ENCODE measurements at places on chromosomes 11 and 22.

- no peak for DNase-seq
Measured at GRCh38 chr11:128532016-128532571, 55.3 kb downstream of the ETS1 start.

- no peak for DNase-seq
Measured at GRCh38 chr11:2700415-2701211, 819 bp upstream of the KCNQ1OT1 start.

- no peak for DNase-seq
Measured at GRCh38 chr11:1237128-1237580, 14.3 kb downstream of the MUC5B start.

DNA sequence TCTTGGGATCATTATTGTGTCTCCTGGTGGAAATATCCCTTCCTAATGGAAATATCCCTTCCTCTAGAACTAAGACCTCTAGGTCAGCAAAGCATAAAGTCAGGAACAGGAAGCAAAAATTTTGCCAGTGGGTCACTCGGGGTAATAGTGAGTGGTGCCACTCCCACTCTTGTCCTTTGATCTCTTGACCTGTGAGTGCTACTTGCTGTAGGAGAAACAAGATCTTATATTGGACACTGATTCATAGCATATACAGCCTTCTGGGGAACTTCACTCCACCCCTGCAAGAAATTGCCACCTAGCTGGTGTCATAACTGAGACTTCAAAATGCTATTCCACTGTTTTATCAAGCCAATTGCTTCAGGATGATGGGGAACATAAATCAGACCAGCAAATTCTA lies 44.7 kb upstream of the TMEM45B start:
- no peak for DNase-seq

DNA sequence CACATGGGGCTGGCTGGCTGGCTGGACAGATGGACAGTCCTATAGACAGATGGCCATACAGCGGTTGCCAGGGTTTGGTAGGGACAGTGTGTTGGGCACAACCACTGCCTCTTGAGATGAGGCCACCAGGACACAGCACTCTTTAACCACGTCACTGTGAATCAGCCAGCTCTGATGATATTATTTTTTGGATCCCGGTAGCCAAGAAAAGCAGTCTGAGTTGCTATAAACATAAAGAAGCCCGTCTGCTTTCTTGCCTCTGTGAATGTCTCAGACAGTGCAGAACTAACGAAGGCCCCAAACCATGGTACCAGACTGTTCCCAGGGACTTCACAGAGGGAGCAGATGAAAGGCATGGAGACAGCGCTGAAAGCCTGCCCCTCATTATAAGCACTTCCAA lies 115.9 kb upstream of the CSNK2A3 start:
- peak; percentile 61 for DNase-seq

GRCh38 chr11:44985721-44986120 lies 35.0 kb upstream of the TP53I11 start:
- DNase-seq, result no peak

DNA sequence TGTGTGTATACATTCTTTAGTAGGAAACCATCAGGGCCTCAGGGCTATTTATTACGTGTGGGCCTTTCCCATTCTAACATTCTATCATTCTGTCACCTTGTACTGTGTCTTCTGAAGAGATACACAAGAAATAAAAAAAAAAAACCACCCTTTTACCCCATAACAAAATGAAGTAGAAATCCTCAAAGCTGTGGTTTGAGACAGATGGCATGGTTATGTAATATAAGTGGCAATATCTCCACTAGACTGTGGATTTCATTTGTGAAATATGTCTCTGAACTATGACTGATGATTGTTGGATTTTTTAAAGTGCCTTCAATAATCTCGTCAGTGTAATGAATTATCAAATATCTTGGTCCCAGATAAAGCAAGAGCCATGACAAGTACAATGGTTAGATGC lies 150.0 kb upstream of the BLID start:
- no peak for DNase-seq

GRCh38 chr11:33668951-33669596 lies 31.6 kb downstream of the C11orf91 start:
- no peak for DNase-seq

DNA sequence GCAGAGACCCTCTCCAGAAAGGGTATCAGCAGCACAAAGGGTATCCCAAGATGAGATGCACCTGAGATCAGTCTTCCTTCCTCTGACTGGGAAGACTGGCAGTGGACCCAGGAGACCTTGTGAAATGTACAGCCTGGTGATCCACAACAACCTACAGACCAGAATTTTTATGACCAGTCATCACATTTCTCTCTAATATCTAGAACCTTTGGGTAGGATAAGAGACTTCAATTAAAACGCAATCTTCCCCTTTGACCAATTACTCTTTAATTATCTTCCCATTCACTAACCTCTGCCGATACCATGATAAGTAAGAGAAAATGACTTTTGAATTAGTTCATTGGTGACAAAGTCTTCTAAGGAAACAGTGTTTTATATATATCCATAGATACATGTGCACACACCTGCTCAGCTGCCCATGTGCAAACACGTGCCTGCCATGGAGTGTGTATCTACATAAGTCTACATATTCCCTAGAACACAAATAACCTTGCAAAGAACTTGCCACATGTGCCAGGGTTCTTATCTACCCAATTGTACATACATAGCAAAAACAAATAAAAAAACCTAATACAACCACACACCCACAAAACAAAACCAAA lies 44.2 kb upstream of the SLC5A1 start:
- no peak for DNase-seq

DNA sequence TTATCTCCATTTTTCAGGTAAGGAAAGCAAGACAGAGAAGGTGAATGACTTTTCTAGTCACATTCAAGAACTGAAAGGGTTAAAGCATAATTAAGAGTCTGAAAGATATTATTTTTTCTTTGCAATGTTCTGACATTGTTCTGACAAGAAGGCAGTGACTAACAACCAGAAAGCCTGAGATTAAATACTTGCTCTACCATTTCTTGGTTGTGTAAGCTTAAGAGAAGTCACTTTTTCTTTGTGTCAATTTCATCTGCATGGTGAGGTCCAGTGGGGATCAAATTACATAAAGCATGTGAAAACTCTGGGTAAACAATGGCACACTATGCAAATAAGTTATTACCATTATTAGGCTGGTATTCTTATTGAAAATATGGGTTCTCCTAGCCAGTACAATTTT lies 73.7 kb downstream of the PHF21A start:
- no peak for DNase-seq

DNA sequence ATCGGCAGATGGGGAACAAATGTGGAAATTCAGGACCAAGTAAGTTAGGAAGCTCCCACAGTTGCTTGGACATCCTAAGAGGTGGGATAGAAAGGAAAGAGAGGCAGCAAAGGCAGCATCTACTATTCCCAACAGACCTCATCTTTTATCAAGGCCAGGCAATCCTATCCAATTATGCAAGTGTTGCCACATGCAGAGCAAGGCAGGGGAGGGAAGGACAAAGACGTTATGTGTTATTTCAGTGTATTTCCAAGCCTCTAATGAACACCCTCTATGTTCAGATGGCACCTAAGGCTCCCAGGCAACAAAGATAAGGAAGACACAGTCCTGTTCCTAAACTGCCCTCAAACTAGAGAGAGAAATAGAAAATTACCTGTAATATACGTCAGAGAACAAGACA lies 9.2 kb downstream of the TIGD3 start:
- DNase-seq, result no peak

GRCh38 chr11:72621008-72621610 lies 53.1 kb downstream of the PDE2A start:
- peak; percentile 48 for DNase-seq

DNA sequence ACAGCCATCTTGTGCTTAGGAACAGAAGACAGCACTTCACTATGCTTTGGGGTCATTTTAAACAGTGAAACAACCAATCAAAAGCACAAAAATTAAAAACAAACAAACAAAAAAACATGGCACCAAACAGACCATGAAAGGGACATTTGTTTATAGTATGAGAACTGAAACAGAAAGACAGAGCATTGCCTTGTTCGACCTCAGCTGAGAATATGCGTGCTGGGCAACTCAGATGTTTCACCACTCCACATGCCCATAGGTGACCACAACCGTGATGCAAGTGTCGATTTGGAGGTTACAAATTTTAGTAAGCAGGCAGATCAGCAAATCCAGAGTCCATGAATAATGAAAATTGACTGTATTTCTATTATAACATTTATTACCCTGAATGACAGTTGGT lies 30.0 kb downstream of the NNMT start:
- no peak for DNase-seq

DNA sequence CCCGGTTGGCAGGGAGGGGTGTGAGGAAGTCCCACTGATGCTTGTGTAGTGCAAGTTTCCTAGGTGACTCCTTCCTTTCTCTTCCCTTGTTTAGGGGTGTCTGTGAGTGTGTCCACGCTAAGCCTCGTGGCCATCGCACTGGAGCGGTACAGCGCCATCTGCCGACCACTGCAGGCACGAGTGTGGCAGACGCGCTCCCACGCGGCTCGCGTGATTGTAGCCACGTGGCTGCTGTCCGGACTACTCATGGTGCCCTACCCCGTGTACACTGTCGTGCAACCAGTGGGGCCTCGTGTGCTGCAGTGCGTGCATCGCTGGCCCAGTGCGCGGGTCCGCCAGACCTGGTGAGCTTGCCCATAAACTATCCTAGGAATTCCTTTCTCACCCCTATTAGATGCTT lies 10.4 kb downstream of the CCKBR start:
- no peak for DNase-seq

- no peak for DNase-seq
Measured at GRCh38 chr22:40009951-40010671, 15.4 kb downstream of the FAM83F start.

- peak; percentile 79 for DNase-seq
Measured at GRCh38 chr11:125514336-125515101, 18.5 kb upstream of the FEZ1 start.

DNA sequence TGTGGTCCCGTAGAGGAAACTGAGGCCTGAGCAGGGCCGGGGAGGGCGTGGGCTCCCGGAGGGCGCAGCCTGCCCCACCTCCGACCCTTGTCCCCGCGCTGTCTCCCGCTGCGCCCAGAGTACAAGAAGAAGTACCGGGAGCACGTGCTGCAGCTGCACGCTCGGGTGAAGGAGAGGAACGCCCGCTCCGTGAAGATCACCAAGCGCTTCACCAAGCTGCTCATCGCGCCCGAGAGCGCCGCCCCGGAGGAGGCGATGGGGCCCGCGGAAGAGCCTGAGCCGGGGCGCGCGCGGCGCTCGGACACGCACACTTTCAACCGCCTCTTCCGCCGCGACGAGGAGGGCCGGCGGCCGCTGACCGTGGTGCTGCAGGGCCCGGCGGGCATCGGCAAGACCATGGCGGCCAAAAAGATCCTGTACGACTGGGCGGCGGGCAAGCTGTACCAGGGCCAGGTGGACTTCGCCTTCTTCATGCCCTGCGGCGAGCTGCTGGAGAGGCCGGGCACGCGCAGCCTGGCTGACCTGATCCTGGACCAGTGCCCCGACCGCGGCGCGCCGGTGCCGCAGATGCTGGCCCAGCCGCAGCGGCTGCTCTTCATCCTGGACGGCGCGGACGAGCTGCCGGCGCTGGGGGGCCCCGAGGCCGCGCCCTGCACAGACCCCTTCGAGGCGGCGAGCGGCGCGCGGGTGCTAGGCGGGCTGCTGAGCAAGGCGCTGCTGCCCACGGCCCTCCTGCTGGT lies 1.9 kb downstream of the NLRP6 start:
- no peak for DNase-seq

GRCh38 chr22:42742940-42743339 lies 22.3 kb upstream of the A4GALT start:
- no peak for DNase-seq

DNA sequence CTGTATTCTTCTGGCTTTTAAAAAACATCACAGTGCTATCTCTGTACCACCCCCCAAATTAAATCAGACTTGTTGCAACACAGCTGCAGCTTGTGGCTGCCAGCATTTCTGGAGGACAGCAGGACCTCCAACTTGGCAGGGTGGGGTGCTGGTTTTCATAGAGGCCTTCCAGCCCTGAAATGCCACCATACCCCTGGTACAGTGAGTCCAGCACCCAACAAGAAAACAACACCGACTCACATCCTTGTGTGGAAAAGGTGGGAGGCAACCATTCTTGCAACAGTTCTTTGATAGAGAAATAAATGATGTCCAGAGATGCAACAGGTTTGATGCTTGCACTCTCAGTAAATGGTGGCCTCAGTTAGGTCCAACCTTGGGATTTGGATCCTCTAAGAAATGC lies 96.0 kb downstream of the ABTB2 start:
- DNase-seq, result no peak

GRCh38 chr11:82883853-82884252 lies 16.4 kb downstream of the PRCP start:
- no peak for DNase-seq

GRCh38 chr22:43310311-43310710 lies 32.9 kb downstream of the SCUBE1 start:
- no peak for DNase-seq
